ENCODE measurements at places on chromosomes 2 and 18.

- DNase-seq: no peak
These were observed 20.5 kb downstream of the UBE2F start for GRCh38 chr2:237987268-237987667.

DNA sequence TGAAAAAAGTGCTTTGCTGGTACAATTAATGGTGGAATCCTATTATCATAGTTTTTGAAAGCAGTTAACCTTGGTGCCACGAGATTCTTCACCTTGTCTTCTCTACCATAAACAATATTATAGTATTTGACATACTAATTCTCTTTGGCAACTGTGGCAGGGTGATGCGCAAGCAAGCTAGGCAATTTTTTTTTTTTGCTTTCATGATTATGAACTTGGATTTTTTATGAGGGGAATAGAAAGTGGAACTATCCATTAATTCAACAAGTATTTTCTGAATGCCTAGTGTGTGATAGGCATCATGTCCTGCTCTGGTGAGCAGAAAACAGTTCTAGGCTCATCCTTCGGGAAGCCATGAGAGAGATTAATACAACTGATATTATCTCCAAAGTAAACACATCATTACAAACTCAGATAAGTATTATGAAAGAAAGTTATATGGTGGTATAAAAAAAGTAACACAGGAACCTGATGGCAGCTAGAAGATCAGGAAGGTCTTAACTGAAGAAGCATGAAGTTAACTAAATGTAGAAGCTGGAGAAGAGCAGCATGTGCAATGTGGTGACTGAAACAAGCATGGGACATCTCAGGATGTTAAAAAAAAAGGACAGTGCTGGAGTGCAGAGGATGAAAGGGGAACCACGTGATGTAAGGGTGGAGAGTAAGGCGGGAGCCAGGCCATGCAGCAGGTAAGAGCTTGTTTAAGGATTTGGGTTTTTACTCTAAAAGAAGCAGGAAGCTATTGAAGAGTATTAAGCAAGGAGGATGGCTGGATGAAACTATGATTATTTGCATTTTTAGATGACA is 113.7 kb downstream of the ZEB2 start:
- DNase-seq: no peak

GRCh38 chr2:94982675-94983074 is 42.8 kb upstream of the MAL start:
- DNase-seq: no peak

- no peak for DNase-seq
These were observed 473.1 kb upstream of the TCF4 start for GRCh38 chr18:56060967-56061541.

DNA sequence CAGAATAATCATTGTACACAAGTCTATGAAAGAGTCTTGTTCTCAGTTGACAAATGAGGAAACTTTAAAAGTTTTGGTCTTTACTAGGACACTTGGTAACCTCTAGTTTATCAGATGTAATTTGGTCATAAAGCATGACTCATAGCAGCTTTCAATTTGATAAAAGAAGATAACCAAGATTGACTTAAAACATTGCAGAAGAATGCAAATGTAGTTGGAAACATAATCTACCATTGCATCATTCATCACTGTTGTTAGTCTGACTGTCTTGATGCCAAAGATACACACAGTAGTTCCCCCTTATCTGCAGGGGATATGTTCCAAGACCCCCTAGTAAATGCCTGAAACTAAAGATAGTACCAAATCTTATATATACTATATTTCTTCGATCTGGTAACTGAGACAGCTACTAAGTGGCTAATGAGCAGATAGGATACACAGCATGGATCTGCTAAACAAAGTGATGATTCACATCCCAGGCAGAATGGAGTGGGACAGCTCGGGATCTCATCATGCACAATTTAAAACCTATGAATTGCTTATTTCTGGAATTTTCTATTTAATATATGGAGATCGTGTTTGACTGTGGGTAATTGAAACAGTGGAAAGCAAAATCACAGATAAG is 131.4 kb upstream of the CCDC68 start:
- no peak for DNase-seq

GRCh38 chr2:1550658-1551316 is 137.5 kb downstream of the TPO start:
- no peak for DNase-seq

DNA sequence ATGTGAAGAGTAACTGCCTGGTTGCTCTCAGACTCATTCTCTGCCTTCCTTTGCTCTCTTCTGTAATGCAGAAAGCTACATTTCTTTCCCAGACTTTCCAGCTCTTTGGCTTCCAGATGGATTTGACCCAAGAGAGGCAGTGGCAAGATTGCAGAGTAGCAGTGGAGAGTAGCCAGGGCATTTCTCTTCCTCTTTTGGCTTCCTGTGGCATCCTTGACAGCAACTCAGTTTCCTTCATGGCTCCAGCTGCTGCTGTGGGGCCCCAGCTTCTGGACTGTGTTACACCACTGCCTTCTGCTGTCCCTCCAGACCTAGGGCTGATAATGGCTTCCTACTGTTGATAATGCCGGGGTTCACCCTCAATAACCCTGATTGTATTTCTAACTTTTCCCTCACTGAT is 469.4 kb upstream of the SPRED2 start:
- DNase-seq: no peak

GRCh38 chr2:236574424-236575145 is 5.0 kb downstream of the ACKR3 start:
- DNase-seq: no peak

DNA sequence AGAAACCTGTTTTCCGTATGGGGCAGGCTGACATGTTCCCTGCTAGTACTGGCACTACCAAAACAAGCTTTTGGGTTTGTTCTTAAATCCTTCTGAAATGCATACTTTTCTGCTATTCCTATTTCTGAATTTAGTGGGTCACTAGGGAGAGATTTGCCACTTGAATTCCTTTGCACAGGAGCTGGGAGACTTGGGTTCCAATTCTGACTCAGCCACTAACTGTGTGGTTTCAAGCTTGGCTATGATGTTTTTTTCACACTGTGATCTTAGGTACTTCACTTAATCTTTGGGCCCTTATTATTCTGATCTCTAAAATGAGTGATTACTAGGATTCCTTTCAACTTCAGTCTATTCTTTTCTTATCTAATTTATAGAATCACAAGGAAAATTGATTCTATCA is 105.5 kb downstream of the BCL11A start:
- DNase-seq: no peak

GRCh38 chr2:149463328-149464002 is 124.1 kb downstream of the MMADHC start:
- DNase-seq: no peak

DNA sequence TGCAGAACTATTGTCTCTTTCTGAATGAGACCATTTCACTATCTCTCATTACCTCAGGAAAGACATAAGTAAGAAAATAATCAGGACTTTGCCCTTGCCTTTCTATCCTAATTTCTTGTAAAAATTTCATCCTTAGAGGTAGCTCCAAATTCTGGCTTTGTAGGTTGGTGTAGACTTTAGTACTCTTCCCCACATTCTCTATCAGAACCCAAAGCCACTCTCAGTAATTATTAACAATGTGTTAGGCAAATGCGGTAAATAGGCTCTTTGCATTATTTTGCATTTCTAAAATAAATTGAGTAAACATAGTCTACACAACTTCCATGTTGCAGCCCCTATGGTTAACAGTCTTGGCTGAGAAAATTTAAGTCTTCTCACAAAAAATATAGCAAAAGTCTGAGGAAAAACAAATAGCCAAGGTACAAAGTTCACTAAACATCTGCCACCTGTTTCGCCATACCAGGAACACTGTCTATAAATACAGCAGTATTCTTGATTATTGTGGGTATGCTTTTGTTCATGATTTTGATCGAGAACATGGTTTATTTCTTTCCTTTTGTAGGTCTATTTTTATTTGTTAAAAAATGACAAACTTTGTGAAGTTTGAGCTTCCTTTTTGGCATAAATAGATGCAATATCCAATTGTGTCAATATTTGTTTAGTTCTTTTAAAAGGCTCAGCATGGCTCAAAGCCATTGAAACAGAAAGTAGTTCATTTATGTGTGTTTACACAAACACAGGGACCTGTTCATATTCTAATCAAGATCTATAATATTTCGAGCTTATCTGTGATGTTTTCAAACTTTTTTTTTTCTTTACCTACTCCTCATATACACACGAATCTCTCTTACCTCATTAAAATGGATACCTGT is 1061.5 kb downstream of the CNTNAP5 start:
- DNase-seq: no peak

- no peak for DNase-seq
These were observed 143.5 kb downstream of the PKP4 start for GRCh38 chr2:158600155-158600802.

- no peak for DNase-seq
These were observed 54.9 kb upstream of the PXDN start for GRCh38 chr2:1799174-1799573.

DNA sequence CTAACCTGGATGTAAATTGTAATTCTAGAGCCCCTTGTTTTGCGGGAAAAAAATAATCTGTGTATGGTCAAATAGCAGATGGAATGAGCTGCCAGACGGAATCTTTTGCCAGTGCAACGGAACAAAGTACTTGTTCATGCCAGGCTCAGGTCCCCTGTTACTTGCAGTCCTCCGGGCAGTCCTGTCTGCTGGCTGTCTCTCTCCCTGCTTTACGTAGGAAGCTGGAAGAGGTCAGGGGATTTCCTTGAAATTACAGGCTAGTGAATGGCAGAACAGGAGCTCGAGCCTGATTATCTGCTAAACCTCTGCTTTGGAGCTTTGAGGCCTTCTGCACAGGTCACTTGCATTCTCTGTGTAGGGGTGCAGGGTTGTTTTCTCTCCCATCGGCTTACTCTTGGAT is 54.8 kb downstream of the LRRFIP1 start:
- DNase-seq: no peak

GRCh38 chr2:97735161-97735561 is 21.8 kb downstream of the ZAP70 start:
- DNase-seq: no peak

DNA sequence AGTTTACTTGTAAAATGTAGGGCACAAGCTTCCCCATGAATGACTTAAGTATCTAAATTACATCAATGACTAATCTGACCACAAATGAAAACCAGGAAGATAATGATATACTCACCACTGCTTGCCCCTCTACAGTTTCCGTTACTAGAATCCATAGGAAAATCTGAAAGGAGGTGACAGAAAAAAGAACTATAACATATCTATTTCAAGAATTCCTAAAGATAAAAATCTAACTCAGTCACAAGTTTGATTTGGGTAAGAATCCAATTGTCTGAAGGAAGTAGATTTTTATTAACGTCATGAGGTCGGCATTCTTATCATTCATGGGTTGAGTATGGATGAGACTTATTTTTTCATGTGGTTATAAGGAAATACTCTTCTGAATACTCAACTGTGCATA is 7.8 kb downstream of the FRZB start:
- no peak for DNase-seq

DNA sequence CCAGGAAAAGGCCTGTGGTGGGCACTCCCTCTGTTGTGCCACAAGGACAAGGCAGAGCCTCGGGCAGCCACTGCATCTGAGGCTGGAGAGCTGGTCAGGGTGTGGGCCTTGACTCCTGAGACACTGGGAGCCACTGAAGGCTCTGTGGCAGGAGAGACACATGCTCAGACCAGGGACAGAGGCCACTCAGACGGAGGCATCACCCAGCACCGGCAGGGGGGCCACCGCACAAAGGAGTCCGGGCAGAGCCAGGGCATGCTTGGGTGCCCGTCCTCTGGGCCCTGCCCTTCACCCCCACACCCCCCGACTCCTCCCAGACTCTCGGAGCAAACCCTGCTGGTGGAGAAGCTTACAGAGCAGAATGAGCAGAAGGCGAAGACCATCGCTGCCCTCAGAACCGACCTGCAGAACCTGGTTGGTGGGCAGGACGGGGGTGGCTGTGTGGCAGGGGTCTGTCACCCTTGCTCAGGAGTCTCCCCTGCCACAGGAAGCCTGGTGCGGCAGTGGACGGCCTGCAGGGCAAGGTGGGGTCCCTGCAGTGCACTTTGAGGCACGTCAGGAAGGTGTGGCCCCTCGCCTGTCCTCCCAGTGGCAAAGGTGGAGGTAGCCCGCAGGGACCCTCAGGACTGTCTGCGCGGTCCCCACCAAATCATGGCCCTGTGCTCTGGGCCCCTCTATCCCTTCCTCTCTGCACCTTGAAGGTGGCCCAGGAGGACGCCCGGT is 26.0 kb downstream of the CROCC2 start:
- DNase-seq: no peak

DNA sequence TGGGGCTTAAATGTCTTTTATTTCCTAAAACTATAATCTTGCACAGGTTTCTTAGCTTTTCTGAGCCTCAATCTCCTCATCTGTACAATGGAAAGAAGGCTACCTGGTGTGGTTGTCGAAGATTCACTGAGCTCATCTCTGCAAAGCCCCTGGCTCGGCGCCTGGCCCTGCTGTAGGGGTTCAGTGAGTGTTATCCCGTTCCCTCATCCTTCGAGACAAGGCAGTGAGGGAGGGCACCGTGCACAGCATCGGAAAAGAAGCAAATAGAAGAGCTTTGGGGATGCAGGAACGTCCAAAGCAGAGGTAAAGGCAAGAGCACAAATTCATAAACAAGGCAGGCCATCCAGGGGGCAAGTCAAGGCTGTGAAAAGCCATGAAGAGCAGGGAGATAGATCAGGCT is 41.2 kb upstream of the ATG16L1 start:
- no peak for DNase-seq

- no peak for DNase-seq
These were observed 53.3 kb upstream of the NFU1 start for GRCh38 chr2:69490486-69490885.

DNA sequence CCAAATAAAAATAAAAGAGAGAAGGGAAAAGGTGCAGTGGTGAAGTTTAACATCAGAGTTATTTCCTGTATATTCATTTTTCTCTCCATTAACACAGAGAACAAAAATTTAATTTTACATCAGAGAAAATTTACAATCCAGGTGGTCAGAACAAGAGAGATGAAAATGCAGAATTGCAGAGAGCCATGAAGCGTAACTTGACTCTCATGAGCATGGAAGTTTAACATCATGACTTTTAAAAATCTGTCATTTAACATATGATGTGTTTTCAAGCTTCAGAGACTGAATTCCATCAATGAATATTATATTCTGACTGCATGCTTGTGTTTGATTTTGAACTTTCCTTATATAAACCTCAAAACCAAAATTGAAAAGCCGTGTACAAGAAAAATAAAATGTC is 79.3 kb upstream of the ZNF397 start:
- DNase-seq: no peak

GRCh38 chr18:45580127-45580526 is 35.1 kb upstream of the SLC14A2 start:
- no peak for DNase-seq

GRCh38 chr2:108825736-108826135 is 39.2 kb downstream of the CCDC138 start:
- no peak for DNase-seq

- no peak for DNase-seq
These were observed 162.2 kb upstream of the BOD1L2 start for GRCh38 chr18:56984731-56985130.

- no peak for DNase-seq
These were observed 128.7 kb upstream of the L3MBTL4 start for GRCh38 chr18:6543330-6543908.
